ENCODE measurements at places on chromosomes 7 and 10.

GRCh38 chr10:9814285-9814864 lies 1203.3 kb upstream of the CELF2 start:
- DNase-seq: no peak

DNA sequence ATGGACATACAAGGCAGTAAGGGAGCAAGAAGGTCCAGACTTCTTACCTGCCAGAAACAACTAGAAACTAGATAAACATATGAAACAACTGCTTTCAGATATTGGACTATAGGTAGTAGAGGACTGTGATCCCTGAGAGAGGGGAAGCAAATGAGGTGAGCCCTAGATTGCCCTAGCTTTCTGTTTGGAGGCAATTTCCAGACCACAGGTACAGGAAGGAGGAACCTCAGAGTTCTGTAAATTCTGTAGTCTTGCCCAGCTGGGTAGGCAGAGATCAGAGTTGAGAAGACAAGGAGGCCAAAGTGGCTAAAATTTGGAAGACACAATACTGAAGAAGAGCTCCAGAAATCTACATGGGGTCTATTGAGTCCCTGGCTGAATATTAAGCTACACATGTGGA lies 21.0 kb downstream of the CDK6 start:
- DNase-seq: no peak

- DNase-seq: no peak
Measured at GRCh38 chr10:11677480-11677879, 64.7 kb upstream of the ECHDC3 start.

GRCh38 chr10:60573336-60573735 lies 183.7 kb upstream of the ANK3 start:
- no peak for DNase-seq

Measured in amygdala (tissue), 56 donors.